Islet precursor cell (in vitro differentiated cells): ENCODE measurements at places on chromosomes 1 and 21.
A peak's percentile ranks its signal among the peaks of the same experiment; 100 is the strongest.

DNA sequence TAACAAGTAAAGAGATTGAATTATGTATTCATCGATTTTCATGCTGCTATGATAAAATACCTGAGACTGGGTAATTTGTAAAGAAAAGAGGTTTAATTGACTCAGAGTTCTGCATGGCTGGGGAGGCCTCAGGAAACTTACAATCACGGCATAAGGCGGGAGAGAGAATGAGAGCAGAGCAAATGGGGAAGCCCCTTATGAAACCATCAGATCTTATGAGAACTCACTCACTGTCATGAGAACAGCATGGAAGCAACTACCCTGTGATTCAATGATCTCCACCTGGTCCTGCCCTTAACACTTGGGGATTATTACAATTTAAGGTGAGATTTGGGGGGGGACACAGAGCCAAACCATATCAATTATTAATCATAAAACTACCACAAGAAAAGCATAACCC, 3.3 kb upstream of the GBP3 start:
- DNase-seq: no peak

DNA sequence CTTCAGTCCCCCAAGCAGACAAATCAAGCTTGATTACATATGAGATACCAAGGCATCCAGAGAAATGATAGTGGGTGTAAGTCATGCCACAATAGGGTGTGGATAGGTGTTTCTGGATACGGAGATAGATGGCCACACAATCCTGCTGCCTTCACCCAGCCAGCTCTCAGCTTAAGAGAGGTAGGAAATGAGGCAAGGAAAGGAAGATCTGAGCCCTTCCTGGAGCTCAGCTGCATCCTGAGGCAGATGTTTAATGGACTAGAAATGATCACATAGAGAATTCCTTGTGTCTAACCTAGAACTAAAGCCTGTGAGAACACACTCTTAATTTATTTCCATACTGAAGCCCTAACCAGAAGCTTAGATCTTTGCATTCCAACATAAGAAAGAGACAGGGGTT, 210.3 kb downstream of the ST6GALNAC3 start:
- DNase-seq: no peak

DNA sequence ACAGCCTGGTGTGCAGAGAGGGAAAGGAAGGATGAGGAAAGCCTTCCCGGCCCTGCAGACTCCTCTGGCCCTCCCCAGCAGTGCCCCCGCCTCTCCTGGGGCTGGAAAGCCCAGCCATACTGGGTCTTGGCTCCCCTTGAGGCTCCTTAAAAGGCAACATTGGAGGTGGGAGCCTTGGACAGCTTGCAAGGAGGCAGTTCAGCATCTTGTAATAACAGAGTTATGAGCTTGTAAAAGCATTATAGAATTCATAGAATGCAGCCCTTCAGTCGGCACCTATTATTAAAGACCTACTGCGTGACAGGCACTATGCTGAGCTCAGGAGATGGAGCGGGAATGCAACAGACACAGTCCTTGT, 4.2 kb downstream of the TINAGL1 start:
- DNase-seq: peak; percentile 63

- peak; percentile 88 for DNase-seq
Observed at GRCh38 chr1:109490029-109490933, 3.6 kb upstream of the CYB561D1 start.

DNA sequence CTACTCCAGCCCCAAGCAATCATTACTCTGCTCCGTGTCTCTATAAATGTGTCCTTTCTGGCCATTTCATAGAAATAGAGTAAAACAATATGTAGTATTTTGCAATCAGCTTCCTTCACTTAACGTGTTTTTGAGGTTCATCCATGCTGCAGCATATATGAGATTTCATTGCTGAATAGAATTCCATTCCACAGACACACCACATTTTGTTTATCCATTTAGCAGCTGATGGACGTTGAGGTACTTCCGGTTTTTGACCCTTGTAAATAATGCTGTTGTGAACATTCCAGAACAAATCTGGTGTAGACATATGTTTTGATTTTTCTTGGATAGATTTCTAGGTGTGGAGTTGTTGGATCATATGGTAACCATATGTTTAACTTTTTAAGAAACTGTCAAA, 30.7 kb downstream of the ADAM30 start:
- no peak for DNase-seq

DNA sequence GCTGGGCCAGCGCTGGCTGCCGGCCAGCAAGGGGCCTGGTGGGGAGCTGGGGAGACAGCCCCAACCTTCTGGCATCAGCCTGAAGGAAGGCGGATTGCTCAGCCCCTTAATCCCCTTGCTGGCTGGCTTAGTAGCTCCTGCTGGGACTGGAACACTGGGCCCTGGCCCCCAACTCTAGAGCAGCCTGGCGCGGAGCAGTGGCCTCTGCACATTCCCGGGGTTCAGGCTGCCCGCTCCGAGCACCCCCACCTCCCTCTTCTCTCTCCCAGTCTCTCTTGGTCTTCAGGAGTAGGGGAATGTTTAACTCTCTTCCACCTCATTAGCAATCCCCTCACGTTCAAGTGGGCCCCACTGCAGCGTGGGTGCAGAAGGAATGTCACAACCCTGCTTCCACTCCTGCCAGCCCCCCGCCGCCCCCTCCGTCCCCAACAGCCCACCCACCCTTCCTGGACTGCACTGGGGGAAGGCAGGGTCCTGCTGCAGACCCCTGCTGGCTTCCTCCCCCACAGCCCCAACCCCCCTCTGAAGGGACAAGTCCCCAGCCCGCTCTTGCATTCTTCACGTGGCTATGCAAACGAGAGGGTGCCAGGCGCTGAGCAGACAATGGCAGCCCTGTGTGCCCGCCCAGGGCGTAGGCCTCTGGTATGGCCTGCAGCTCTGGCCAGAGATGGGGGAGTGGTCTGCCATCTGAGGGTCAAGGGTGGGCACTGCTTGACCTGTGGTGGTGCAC, 980 bp upstream of the CLDN19 start:
- no peak for DNase-seq

DNA sequence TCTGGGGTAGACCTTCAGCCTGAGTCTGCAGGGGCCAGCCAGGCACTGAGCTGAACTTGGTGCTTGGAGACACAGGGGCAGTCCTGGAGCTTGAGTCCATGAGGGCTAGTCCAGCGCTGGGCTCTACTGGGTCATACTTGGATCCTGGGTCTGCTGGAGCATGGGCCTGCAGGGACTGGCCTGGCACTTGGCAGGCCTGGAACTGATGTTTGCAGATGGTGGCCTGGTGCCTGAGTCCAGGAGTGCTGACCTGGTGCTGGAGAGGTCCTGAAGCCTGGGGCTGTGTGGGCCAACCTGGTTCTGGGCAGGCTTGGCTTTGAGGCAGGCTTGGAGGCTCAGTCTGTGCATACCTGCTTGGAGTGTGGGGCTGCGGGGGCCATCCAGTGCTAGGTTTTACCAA, 143.4 kb upstream of the DSCAM start:
- DNase-seq: no peak

- DNase-seq: peak; percentile 46
Observed at GRCh38 chr1:6244401-6245049, 546 bp downstream of the HES3 start.

GRCh38 chr1:236159704-236160539, 17.6 kb downstream of the GPR137B start:
- no peak for DNase-seq

DNA sequence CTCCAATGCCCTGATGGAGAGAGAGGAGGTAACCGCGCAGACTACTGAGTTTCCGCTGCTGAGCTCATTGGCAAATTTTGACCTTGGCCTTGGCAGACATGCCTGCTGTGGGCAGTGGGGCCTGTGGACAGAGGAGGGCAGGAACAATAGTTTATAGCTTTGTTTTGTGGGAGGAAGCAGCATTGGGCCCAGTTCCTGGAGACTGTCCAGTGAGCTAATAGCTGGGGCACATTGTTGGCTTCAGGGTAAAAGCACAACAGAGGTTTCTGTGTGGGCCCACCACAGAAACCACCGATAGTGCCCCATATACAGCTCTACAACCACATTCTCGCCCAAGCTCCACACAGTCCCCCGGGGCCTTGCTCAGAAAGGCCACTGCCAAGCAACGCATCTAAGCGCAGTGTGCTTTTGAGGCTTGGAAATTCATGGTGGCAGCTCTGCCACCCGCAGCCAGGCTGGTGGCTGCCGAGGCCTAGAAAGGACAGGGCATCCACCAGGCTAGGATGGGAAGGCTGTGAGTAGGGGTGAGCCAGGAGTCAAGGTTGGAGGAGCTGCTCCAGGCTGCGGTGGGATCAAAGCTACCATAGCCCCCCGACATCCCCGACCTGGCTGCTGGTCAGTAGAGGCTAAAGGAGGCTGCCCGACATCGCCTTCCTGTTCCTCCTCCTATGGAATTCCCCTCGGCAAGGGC, 43.2 kb downstream of the NEK2 start:
- DNase-seq: no peak

DNA sequence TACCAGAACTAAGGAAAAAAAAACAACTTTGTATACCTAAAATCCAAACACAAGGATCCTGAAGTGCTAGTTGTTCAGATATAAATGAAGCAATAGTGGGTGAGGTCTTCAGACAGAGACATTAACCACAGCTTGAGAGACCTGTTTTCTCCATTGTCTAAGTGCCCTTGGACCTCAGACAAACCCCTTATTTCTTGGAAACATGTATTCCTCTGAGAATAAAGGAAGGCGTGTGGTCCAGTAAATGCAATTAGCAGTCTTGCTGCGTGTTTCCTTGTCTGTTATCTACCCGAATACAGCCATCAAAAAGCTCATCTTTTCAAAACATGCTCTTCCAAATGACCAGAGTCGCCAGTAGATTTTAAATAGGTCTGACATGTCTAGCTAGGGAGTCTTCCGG, 291.1 kb upstream of the NFIA start:
- no peak for DNase-seq

DNA sequence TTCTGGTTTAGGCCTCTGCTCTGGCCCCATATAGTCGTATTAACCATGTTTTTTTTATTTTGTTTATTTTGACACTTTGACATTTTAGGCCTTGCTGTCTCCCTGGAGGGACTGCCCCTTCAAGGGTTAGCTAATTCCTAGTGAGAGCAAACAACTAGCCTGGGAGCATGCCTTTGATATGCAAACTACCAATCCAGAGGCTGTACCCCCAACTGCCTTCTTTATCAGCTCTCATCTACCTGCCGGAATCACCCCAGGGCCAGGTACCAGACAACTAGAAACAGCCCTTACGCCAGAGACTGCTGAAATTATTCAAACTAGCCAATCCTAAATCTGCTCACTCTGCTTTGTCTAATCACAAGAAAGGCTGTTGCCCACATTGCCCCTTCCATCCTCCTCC, 13.0 kb upstream of the ST6GALNAC5 start:
- DNase-seq: no peak

DNA sequence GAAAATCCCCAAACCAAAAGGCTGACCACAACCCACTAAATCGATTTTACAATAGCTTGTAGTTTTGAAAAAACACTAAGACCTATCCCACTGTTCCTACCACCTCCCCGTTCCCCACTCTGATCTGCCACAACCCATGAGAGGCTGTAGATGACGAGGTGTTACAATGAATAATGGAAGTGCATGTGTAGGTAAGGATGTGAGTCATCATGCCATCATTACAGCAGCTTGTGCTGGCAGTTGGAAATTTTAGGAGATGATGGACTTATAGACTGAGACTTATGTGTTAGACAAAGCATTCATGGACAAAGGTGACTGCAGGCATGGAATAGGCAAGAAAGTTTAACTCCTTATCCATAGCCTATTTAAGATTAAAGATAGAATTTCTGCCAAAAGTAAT, 184.7 kb upstream of the CACYBP start:
- DNase-seq: peak; percentile 54

DNA sequence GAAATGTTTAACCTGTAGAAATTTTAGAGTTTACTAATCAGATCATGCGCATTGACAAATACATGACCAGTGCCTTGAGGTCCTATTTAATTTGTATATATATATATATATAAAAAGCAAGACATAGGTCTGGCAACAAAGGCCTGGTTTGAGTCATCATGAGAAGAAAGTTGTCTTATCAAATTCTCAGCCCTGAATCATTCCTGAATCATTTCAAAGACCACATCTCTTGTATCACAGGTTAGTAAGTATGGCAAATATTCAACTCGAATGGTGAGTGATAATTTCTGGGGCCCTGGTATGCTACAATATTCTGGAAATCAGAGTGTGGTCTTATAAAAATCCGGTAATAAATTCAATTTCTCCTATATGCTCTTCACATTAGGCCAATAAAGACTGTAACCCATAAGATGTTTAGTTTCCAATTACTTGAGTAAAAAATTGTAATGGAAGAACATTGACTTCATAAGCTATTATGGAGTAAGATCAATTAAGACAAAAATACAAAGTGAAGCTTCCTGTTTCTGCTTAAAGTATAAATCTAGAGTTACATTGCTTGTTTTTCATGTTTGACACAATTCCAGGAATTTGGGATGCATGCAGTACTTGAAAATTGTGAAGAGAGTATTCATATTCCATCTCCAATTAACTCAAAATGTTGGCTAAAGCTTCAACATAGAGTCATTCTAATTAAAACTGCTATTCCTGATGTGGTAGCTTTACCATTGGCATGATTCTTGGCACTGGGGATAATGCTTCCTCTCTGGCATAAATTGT, 309.4 kb downstream of the BRINP3 start:
- DNase-seq: no peak

DNA sequence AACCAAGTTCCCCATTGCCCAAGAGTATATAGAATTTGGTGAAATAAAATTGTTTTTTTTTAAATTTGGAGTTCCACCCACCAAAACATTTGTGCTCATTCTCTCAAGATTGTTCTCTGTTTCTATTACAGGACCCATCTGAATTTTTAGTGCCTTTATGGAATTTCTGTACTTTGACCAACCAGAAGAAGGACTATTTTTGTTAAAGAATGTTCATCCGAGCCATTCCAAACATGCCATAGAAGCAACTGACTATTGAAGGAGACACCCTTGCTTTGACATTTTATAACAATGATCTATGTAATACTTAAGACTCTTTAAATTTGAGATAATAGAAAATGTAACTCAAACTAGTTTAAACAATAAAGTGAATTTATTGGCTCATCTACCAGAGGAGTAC, 655.7 kb upstream of the ADAMTS5 start:
- DNase-seq: no peak

DNA sequence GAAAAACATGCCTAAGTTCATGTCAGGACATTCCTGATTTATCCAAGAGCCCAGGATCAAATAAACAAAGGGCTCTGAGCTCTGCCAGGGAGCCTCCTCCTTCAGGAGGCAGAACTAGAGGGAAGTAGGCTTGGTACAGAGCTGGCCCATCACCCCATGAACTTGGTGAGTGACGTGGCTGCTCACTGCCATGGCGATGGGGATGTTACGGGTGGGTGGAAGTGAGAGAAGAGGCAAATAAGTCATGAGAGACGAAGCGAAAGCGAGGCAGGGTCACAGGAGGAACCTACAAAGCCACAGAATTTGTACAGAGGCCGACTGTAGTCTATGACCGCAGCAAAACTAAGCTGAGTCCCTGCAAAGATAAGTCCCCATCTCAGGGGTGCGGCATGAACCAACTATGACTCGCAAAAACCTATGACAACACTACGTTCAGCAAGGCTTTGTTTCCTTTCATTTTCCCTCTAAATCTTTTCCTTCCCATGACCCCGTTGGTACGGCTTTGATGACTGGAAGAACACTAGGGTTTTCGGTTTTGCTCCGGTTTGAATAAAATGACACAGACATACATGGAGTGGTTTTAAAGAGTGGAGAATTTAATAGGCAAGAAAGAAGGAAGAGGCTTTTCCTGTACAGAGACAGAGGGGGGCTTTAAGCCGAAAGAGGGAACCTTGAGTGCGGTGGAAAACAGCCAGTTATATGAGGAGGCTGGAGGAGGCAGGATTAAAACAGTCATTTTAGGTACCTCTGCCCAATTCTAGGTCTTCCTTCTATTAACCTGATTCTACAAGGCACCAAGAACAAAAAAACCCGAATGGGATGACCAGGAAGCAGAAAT, 74.1 kb downstream of the CD46 start:
- DNase-seq: no peak
